ENCODE measurements at places on chromosomes 4 and X.

GRCh38 chrX:47226071-47226470 is 6.7 kb upstream of the USP11 start:
- DNase-seq = no peak

- DNase-seq = peak; percentile 25
Observed at GRCh38 chrX:103157496-103158316, 57.2 kb upstream of the BEX4 start.

DNA sequence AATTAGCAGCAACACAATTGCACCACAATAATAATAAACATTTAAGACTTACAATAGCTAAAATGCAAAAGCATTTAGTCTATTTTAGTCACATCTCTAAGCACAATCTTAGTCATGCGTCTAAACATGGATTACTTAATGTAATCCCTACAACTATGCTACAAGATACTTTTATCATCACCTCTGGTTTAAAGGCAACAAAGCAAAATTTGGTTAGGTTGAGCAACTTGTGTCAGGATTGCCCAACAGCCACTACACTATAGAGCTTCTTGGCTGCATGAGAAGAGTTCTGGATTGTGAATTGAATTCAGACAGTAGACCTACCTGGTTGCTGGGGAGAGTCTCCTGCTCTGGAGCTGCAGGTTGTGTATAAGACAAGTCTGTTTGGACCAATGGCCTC is 146.5 kb upstream of the PUDP start:
- DNase-seq = no peak

GRCh38 chr4:92189146-92189545 is 114.6 kb upstream of the GRID2 start:
- DNase-seq = no peak

- DNase-seq = no peak
Observed at GRCh38 chr4:820230-821172, 5.4 kb downstream of the CPLX1 start.

- DNase-seq = no peak
Observed at GRCh38 chr4:123597586-123597985, 201.0 kb downstream of the SPRY1 start.

DNA sequence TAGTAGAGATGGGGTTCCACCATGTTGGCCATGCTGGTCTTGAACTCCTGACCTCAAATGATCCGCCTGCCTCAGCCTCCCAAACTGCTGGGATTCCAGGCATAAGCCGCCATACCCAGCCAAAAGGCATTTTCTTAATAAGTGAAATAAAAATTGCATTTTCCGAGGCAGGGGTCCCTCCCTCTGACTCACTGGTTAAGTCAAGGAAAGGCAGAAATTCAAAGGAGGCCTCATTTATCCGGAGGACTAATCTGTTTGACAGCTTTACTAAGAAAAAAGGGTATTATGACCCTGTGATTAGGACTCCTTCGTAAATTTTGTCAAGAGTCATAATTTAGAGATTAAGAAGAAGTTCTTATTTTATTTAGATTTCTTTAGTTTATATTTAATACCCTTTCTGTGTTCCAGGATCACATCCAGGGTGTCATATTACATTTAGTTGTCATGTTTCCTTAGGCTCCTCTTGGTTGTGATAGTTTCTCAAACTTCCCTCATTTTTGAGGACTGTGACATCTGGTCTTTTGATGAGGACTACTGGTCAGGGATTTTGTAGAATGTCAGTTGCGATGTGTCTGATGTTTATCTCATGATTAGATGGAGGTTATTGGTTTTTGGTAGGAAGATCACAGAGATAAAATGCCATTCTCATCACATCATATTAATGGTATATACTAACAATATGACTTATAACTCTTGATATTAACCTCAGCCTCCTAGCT is 753.7 kb upstream of the AMOT start:
- DNase-seq = no peak

DNA sequence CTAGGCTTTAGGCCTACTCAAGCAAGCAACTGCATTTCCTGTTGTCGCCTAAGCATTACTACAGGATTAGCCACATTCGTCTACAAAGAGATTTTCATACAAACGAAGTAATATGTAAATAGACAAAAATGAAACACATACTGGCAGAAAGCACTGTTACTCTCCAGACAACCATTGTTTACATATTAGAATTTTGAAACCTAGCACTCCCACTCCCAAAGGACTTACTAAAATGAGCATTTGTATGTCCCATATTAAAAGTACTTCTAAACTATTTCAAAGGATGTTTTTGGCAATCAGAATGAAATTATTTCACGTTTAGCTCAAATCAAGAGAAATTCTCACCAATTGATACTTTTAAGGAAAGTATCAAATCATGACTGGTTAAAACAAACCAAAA is 570.8 kb downstream of the PRR32 start:
- no peak for DNase-seq

DNA sequence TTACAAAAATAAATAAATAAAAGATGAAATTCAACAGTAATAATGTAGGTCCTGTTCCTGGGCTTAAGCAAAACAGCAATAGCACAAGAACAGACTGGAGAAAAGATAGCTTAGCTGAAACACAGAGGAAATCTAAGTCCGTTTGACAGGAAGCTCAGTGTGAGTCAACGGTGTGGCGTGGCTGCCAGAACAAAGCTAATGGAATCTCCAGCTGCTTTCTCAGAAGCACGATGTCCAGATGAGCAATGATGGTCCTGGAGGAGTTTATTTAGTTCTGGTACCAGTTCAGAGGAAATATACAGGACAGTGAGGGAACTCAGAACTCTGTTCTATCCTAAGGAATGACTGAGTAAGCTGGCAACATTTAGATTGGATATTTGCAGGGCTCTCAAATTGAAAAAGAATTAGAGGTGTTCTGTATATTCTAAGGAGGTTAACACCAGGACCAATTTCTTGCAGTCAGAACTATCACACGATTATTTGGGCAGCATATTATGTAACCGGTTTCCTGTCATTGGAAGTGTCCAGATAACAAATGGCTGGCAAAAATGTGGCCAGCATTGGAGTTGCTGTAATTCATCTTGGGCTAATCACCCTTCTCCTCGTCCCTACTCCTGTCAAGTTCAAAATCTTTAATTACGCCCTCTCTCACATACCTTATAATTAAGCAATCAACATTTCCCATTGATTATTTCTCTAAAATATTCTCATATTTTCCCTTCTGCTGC is 12.7 kb downstream of the GAB3 start:
- DNase-seq = no peak

DNA sequence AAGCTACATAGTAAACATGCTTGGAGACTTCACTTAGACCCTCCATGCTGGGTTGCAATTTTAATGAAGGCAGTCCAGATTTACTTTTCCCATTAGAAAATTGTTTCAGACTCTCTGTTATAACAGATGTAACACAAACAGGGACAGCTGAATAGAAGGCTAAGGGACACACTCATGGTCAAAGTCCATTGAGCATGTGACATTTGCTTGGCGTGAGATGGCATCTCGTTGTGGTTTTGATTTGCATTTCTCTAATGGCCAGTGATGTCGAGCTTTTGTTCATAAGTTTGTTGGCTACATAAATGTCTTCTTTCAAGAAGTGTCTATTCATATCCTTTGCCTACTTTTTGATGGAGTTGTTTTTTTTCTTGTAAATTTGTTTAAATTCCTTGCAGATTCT is 358.2 kb upstream of the CLNK start:
- DNase-seq = no peak

DNA sequence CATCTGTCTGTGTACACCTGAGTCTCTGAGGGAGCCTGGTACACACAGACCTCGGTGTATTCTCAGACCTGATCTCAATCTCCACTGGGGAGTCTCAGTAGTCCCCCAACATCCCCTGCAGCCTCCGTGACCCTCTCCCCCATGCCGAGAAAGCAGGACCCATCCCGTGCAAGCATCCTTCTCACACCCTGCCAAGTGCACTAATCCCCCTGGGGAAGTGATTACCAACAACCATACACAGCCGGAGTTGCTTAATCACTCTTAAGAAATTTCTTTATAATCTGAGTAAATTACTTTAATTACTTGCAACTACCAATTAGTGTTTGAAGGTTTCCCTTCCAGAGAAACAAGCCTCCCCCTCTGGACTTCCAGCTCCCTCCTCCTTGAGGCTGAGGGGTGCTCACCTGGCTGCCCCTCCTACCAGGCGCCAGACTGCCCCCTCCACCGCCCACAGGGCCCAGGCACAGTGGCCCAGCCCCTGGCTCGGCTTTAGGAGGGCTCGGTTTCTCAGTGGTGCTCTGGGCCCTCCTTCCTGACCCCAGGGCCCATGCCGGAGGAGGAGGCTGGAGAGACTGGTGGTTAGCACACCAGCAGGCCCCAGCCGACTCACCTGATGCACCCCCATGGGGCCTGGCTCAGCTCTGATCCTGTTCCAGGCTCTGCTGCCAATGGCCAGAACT is 43.8 kb downstream of the PJA1 start:
- DNase-seq = no peak

DNA sequence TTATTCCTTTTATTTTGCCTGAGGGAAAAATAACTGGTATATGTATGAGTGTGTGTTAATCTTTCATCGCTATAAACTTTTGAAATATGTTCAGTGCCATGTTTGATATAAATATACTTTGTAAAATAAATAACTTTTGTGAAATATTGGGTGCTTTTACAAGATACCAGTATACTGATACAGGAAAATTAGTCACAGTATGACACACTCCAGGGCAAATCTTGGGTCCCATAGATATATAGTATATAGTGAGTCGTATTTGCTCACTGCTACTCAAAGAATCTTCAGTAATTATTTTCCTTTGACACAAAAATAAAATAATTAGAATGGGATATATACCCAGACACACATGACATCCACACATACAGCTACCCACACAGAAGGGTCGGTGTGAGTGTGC is 472.3 kb downstream of the GRID2 start:
- DNase-seq = no peak

- DNase-seq = peak; percentile 41
Observed at GRCh38 chrX:21740329-21741274, 17.3 kb downstream of the SMPX start.

- peak; percentile 43 for DNase-seq
Observed at GRCh38 chr4:8410641-8411271, 29.8 kb downstream of the ACOX3 start.

- no peak for DNase-seq
Observed at GRCh38 chr4:54877006-54877405, 219.2 kb downstream of the KIT start.

DNA sequence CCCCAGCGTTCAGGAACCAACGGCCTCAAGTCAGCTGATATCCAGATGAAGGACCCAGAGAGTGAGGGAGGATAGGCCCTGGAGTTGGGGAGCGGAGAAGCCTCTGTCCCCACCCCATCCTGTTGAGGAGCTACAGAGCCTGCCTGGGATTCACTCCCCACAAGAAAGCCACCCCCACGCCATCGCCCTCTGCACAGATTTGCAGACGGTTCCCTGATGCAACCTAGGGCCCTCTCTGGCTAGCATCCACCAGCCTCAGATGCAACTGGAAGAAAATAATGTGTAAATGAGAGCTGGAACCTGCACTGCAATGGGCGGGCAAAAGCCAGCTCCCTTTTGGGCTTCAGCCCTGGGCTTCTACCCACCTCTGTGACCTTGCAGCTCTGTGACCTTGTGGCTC is 185.6 kb downstream of the BCOR start:
- no peak for DNase-seq

- no peak for DNase-seq
Observed at GRCh38 chr4:81685104-81685503, 213.4 kb upstream of the RASGEF1B start.

GRCh38 chr4:165472943-165473676 is 94.3 kb downstream of the CPE start:
- DNase-seq = peak; percentile 30

GRCh38 chrX:40688929-40689328 is 41.6 kb upstream of the CXorf38 start:
- no peak for DNase-seq

DNA sequence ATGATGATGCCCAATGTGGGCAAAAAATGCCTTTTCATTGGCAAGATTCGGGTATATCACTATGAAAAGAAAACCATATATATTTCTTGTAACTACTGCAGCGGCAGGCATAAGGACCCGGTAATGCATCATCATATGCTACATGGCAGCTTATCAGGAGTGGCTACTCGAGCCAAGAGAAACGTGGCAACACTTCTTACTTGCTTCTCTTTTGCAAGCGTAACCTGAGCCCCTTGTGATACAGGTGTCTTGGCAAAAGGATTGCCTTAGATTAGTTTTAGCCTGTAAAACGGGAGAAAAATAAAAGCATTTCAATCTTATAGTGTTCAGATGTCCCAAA is 280.3 kb downstream of the SPRY1 start:
- peak; percentile 82 for DNase-seq

GRCh38 chr4:66946761-66947160 is 598.5 kb downstream of the CENPC start:
- no peak for DNase-seq

DNA sequence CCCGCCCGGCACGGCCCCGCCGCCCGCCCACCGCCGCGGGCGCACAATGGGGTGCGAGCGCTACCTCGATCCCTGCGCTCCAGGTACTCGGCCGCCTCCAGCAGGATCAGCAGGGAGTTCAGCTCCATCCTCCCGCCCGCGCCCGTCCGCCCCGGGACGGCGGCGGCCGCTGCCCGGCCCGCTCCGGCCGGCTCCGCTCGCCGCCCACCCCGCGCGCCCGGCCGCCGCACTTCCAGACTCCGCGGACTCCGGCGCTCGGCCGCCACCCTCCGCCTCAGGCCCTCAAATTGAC is at the start of gene MXD4:
Gene MXD4 (minus strand): TSS at position 257 of the 292 bp plus-strand sequence. CDS start 129 bp downstream, at position 128.
- no peak for DNase-seq

DNA sequence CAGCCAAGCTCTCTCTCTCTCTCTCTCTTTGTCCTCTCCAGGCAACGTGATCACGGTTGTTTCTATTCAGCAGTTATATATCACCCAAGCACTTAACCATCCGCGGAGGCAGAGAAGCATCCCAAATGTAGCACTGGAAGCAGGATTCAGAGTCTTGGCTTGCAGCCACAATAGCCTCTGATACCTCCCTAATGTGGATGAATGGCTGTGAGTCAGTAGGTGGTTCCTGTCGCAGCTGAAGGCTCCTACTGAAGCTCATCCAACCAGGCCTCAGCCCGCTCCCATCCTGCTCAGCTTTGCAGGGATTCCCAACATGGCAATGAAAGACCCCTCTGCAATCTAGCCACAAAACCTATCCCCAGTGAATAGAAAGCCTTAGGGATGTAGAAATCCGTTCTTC is 5.1 kb downstream of the HS6ST2 start:
- no peak for DNase-seq

GRCh38 chrX:69323786-69324720 is 158.8 kb upstream of the PJA1 start:
- DNase-seq = peak; percentile 51

DNA sequence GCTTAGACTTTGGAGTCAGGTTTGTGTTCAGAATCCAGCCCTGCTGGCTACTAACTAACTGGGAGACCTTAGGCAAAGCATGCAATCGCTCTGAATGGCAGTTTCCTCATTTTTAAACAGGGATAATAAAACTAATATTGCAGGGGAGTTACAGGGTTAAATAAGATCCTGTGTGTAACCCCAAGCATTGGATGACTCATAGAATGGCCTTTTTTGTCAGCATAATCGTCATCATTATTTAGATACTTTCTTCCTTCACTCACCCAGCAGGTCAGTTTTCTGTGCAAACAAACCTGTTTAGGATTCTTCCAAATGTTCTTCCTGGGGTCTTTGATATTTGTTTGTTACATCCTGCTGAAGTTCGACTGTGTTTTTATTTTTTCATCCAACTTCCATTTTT is 208.2 kb downstream of the EVC2 start:
- DNase-seq = no peak

- no peak for DNase-seq
Observed at GRCh38 chrX:130516123-130516522, 114.3 kb downstream of the RBMX2 start.

Data from NCI-H1417 (cell line).